Neural crest cell (in vitro differentiated cells): ENCODE measurements at places on chromosomes 4 and X. TPM values are rescaled to one million over a fixed set of nuclear protein-coding genes. Genes with fewer than 3 reads are reported as not detected.

- H3K36me3 ChIP-seq: peaks cover 2% of the 10 kb centered on the region
- no peaks in the 10 kb centered on the region for H3K27me3 ChIP-seq
- no peak for DNase-seq
- H3K4me1 ChIP-seq: no peaks in the 10 kb centered on the region
Observed at GRCh38 chrX:11640089-11640488, 25.6 kb downstream of the ARHGAP6 start.

GRCh38 chrX:69995362-69996112, 54.2 kb downstream of the AWAT2 start:
- peaks cover 5% of the 10 kb centered on the region for H3K36me3 ChIP-seq
- no peaks in the 10 kb centered on the region for H3K4me1 ChIP-seq
- H3K27me3 ChIP-seq: no peaks in the 10 kb centered on the region

DNA sequence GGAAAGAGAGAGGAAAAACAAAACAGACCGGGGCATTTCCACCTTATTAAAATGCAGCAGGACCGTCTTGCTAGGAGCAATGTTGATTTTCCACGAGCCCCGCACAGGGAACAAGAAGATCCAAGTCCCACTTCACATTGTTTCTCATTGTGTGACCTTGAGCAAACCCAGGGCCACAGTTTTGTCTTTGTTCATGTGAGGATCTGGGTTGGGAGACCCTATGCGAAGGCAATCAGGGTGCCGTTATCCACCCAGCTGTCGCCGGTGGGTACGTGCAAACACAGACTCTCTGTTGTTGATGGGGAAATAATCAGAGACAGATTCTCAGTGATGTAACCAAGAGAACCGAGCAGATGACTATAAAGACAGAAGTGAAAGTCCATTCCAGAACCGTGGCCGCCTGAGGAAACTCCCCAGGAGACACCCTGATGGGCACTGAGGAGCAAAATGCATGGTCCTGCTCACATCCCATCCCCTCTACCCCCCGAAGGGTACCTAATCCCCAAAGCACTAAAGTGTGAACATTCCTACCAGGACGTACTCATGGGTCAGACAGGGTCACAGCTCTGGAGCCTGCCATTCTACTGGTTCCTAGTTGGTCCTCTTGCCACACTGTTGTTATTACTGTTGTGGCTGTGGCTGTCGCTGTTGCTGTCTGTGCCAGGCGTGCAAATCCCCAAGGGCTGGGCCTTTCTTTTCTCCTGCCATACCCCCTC, 102.7 kb upstream of the RBPJ start:
- no peaks in the 10 kb centered on the region for H3K36me3 ChIP-seq

The SLC4A4 gene
- total RNA-seq: 3.9 and 4.0 TPM in 2 replicates

The GABRG1 gene
- not detected in 2 replicates for total RNA-seq

DNA sequence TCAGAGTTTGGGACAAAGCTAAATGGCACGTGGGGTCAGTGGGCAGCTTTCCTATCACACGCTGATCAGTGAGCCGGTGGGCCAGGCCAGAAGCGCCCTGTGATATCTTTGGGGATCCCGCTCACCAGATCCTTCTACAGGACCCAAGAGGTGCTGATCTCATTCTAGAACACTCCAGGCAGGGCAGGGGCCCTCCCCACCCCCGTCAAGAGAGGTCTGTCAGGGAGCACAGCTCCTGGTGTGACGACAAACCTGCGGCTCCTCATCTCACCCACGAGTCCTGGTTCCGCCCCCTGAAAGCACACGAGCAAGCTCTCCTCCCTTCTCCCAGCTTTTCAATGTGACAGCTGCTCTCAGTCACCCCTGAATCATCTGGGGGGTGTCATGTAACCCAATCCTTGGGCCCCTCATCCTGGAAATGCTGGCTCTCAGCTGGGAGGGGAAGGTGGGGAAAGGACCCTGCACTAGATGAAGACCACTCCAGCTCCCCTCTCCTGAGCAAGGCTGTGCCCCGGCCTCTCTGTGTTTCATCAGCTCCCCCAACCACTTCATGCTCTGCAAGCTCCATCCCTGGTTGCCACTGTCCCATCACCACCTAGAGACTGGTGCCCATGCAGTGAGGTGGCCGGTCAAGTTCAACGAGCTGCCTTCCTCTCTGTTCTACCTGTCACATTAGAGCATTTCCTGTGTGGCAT, 4.6 kb downstream of the HCFC1 start:
- H3K4me3 ChIP-seq: peak overlapping the region; percentile 98
- peaks cover 11% of the 10 kb centered on the region for H3K36me3 ChIP-seq
- peaks cover 7% of the 10 kb centered on the region for H3K27me3 ChIP-seq
- peaks cover 32% of the 10 kb centered on the region for H3K4me1 ChIP-seq
